ENCODE measurements at places on chromosomes 12 and 14. TPM values are rescaled to one million over a fixed set of nuclear protein-coding genes. Genes with fewer than 3 reads are reported as not detected.

CLEC1A gene
- 1.6 TPM for total RNA-seq

IFT43 gene
- 43.7 TPM for total RNA-seq

TNFAIP2 gene
- total RNA-seq, result 61.9 TPM

ACVRL1 gene
- total RNA-seq, result 110 TPM

CLEC2A gene
- total RNA-seq, result not detected

FOXG1 gene
- not detected for total RNA-seq

TEX52 gene
- total RNA-seq, result not detected

ANG gene
- total RNA-seq, result 22.6 TPM

NUP37 gene
- 27.7 TPM for total RNA-seq

HOXC6 gene
- not detected for total RNA-seq

KCNC2 gene
- not detected for total RNA-seq

ADAMTS20 gene
- total RNA-seq, result not detected

KLRF1 gene
- total RNA-seq, result not detected

RDH16 gene
- total RNA-seq, result 0.27 TPM

ZNF10 gene
- total RNA-seq, result 1.8 TPM

All from gastroesophageal sphincter (tissue), 4 donors.